ENCODE measurements at places on chromosomes 1 and 21.

- H3K4me1 ChIP-seq: peaks cover 4% of the 10 kb centered on the region
- no peak for DNase-seq
- no peak overlapping the region for H3K27ac ChIP-seq
- H3K4me3 ChIP-seq: no peak overlapping the region
- H3K27me3 ChIP-seq: no peaks in the 10 kb centered on the region
Observed at GRCh38 chr1:33273961-33274371, 17.7 kb downstream of the ZNF362 start.

DNA sequence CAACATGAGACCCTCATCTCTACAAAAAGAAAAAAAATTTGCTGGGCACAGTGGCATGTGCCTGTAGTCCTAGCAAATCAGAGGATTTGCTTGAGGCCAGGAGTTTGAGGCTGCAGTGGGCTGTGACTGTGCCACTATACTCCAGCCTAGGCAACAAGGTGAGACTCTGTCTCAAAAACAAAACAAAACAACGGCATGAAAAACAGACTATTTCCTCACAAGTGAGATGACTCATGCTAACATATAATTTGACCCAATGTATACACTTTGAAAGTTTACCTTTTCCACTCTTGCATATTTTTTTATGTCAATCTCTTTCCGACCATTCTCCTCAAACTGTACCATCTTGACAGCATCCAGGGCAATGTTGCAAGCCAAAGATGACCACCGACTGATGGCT is 17.5 kb downstream of the CCT3 start:
- no peak for DNase-seq
- H3K27ac ChIP-seq: no peak overlapping the region
- H3K27me3 ChIP-seq: no peaks in the 10 kb centered on the region
- H3K4me3 ChIP-seq: no peak overlapping the region

DNA sequence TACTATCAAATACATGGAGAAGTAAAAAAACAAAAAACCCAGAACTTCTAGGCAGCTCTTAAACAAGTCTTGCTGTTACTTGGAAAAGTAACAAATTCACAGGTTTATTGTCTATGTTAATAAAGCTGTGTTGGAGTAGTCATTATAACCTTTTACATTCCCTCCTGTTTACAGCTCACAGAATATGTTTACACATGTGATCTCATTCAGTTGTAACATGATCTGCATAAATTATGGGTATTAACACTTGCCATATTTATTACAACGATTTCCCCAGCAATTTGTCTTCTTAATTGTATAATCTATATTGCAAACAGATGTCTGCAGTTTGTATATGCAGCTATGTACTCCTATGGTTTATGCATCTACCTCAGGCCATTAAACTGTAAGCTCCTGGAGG is 28.6 kb downstream of the ERG start:
- DNase-seq: no peak
- H3K4me3 ChIP-seq: no peak overlapping the region
- H3K4me1 ChIP-seq: peaks cover 9% of the 10 kb centered on the region

- H3K4me3 ChIP-seq: no peak overlapping the region
- H3K4me1 ChIP-seq: no peaks in the 10 kb centered on the region
- no peaks in the 10 kb centered on the region for H3K36me3 ChIP-seq
- DNase-seq: no peak
- peaks cover 12% of the 10 kb centered on the region for H3K27me3 ChIP-seq
- no peak overlapping the region for H3K27ac ChIP-seq
Observed at GRCh38 chr1:79398501-79398900, 392.0 kb upstream of the ADGRL4 start.

- no peaks in the 10 kb centered on the region for H3K27me3 ChIP-seq
- peaks cover 40% of the 10 kb centered on the region for H3K4me1 ChIP-seq
Observed at GRCh38 chr1:158112994-158113758, 67.5 kb upstream of the CD1D start.

Data from mesothelial cell of epicardium (in vitro differentiated cells).